ENCODE measurements at places on chromosomes 7 and 10.
A peak's percentile ranks its signal among the peaks of the same experiment; 100 is the strongest.

DNA sequence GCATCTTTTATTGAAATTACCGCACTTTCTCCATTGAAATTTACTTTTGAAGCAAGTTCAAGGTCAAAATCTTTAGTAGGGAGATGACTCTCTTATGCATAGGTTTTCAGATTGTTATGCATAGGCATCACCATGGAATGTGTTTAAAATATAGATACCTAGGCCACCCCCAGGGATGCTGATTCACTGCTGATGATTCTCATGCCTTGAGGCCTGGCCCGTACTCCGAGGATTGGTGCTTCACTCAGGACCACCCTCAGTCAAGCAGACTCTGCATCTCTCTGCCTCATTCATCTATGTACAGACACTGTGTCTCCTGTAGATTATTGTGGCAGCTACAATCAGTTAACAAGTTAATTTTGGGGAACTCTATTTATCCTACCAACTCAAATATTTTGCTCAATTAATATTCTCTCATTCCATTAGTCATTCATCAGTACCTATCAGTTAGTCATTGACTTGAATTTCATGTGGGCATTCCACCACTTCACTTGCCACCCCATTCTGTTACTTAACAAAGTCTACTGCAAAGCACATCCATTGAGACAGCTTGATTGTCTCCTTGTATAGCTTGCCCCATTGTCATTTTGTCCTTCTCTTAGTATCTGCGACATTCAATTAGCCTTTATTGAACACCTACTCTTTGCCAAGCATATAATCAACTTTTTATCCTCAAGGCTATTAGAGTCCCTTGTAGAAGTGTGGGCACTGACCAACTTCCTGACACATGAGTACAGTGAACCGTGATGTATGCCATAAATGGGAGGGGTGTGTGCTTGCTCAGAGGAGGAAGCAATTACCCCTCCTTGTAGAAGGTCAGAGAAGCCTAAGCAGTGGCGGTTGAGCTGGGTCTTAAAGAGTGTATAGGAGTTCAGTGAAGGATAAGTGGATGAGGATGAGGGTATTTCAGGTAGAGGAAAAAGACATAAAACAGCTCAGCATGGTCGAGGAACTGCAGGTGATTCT, 255.6 kb upstream of the BMPER start:
- DNase-seq: no peak

DNA sequence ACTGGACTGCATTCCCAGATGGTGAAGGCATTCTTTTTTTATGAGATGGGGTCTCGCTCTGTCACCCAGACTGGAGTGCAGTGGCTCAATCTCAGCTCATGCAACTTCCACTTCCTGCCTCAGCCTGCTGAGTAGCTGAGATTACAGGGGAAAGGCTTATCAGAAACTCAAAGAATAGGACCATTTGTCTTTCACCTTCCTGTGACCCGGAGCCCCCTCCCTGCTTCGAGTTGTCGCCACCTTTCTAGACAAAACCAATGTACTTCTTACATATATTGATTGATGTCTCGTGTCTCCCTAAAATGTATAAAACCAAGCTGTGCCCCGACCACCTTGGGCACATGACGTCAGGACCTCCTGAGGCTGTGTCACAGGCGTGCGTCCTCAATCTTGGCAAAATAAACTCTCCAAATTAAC, 1.8 kb upstream of the METTL27 start:
- no peak for DNase-seq

GRCh38 chr7:27922907-27923641, 183.1 kb downstream of the TAX1BP1 start:
- DNase-seq: no peak

DNA sequence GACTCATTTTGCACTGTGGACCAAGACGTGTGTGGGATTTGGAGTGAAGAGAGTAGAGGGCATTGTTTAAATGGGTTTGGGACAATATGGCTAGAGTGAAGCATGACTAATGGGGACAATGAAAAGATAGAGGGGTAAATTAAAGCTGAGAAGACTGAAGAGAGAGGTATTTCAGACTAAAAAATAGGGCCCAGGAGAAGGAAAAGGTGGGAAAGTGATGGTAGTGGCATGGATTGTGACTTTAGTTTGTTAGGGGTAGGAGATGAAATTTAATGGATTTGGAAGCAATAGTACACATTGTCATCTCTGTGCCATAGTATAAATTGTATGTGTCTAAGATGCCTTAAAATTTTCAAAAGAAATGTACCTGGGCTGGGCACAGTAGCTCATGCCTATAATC, 18.2 kb downstream of the CDK1 start:
- no peak for DNase-seq

DNA sequence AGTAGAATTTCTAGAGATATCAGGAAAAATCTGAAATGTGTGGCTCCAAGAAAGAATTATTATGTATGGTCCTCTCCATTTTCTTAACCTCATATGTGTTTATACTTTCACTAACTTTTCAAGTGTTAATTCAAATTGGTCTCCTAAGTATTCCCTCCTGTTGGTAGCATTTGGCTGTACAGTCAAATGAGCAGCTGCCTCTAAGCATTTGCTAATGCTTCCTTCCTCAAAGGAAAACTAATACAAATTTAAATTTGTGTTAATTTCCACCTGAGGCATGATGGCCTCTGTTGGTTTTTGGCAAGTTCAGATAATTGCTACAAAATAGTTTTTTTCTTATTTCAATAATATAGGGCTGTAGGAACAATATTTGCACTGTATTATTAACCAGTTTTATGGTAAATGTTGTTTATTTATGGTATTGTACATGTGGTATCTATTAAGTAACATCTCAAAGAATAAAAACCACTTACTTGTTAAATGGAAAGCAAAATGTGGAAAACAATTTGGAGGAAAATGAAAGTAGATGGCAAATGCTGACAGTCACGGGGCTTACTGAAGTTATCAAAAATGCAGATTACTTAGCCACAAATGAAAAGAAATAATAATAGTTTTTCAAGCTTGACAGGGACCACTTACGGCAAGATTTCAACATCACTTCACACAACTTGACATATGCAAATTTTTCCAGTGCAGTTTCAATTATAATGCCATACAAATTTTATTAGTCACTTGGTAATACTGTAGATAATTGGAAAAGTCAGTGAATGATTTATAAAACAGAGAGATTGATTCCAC, 299.3 kb upstream of the MEOX2 start:
- DNase-seq: no peak

DNA sequence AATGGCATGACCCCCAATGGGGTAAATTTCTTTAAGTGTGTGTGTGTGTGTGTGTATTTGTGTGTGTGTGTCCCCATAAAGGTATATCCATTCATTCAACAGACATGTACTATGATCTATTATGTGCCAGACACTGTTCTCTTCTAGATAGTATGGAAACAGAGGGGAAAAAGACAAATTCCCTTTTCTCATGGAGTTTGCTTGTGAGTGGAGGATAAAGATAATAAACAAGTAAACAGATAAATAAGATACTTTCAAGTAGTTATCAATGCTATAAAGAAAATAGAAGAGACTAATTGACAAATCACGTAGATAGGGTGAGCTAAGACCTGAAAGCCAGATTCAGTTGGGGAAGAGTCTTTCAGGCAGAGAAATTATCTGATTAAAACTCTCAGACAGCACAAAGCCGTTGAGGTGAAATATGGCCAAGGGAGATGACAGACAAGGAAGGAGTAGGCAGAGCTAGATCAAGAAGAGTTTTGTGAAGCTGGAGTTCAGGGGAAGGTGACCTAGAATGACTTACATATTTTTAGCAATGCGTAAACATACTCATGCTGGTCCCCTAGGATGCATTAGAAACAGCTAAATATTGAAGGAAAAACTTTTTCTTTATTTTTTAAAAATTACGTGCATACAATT, 45.2 kb upstream of the DMTF1 start:
- no peak for DNase-seq

- no peak for DNase-seq
Observed at GRCh38 chr10:78472551-78472890, 438.9 kb downstream of the RPS24 start.

- DNase-seq: no peak
Observed at GRCh38 chr10:44781131-44781530, 130.0 kb upstream of the TMEM72 start.

DNA sequence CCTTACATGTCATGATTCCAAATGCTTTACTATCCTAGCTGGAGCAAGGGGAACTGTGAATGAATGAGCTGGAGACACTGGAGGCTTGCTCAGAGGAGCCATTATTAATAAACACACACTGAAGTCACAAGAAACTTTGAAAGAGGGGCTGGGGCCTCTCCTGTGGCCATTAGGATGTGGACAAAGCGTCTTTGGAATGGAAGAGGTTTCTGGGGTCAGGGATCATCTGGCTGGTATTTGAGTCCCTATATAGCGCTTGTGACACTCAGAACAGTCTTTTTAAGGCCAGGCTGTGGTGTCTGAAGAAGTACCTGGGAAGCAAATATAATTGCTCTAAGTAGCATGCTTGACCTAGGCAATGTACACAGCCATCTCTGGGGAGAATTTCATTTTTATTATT, 193.0 kb downstream of the JCAD start:
- DNase-seq: no peak

GRCh38 chr10:79178614-79179163, 109.9 kb downstream of the ZMIZ1 start:
- DNase-seq: no peak

- no peak for DNase-seq
Observed at GRCh38 chr7:97801108-97801507, 69.2 kb downstream of the TAC1 start.

DNA sequence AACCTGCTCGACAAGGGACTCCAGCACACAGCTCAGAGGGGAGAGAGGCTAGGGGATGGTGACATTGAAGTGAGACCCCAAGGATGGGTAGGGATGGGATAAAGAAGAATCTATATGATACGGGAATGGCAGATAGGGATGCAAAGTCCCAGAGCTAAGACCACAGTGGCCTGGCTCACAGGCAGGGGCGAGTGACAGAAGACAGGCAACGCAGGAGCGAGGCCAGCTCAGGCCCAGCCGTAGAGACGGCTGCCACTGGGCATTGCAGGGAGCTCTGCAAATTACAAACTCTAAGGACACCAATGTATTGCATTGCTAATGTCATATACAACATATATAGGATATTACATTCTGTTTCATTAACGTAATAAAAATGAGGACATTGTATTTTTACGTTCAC, 131.4 kb downstream of the TCERG1L start:
- no peak for DNase-seq

- DNase-seq: no peak
Observed at GRCh38 chr7:8536431-8536830, 103.0 kb downstream of the NXPH1 start.

DNA sequence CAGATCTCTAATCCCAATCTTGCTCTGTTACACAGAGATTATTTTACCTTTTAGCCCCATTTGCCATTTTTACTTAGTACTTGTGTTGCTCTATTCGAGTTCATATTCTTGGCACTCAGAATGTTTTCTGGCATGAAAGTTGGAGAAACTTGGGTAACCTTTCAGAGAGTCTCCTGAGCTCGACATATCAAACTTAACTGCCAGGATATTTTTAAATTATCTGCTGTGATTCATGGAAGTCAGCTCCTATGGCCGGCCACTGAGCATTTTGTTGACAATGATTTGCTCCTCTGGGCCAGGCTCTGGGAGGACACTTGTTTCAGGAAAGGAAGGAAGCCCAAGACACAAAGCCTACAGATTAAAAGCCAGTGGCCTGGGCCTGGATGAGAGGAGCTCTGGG, 396.7 kb downstream of the TNS3 start:
- DNase-seq: no peak

DNA sequence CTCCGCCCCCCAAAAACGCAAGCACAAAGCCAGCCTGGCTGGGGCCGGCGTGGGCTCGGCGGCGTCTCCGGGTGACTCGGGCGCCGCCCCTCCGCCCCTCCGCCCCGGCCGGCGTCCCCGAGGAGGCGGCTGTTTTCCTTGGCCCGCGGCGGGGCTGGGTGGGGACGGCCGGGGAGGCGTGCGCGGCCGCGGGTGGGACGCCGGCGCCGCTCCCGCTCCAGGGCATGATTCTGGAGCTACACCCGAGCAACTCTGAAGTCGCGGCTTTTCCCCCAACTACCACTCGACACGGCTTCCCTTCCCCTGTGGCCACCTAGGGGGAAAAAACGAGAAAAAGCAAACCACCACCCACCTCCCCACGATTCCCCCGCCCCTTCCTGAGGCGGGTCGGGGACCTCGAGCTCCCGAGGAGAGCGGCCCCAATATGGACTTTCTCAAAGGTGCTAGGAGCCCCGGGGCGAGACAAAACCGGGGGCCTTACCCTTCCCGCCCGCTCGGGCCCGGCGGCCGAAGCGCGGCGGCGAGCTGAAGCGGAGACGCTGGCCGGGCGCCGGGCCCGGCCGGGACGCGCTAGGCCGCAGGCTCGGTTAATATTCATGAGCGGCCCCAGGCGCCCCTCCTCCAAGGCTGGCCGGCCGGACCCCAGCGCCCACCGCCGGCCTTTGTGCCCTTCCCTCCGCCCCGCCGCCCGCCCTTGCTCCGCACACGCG, 856 bp downstream of the ARHGAP21 start:
- DNase-seq: peak; percentile 61

DNA sequence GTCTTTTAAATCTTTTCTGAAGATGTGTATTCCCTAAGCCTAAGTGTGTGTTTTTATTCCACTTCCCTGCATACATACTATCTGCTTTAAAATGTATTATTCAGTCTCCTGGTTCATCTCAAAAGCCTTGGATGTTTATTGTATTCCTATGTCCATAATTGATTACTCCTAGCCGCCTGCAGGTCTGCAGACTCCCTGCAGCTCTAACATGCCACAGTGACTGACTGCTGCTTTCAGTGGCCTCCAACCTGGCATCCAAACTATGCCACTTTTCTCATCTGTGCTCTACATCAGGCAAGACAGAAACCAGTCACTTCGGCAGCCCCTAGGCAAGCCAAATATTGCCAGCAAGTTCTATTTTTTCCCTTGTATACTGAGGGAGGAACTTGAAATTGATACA, 81.7 kb downstream of the ABCA13 start:
- DNase-seq: no peak

- DNase-seq: no peak
Observed at GRCh38 chr10:52409195-52409594, 95.1 kb downstream of the DKK1 start.

DNA sequence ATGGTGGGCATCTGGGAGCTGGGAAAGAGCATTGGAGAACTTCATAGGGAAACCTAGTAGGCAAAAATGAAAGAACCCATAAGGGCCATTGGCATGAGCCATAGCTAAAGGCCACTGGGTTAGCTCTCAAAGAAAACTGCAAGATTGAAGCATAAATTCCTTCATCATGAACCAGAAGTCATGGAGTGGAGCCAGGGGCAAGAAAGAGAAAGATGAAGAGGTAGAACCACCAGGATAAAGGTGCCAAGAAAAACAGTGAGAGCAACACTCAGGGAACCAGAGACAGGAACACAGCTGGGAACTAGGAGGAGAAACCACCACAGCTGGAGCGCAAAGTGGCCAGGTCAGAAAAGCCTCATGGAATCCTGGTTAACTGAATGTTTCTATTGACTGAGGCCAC, 11.5 kb upstream of the SGMS1 start:
- no peak for DNase-seq

All from activated T-cell treated with anti-CD3 and anti-CD28 coated beads, Interleukin-2, amount 50 U/mL, for 1 hour (primary cell).